Heart left ventricle (tissue), 16 donors: ENCODE measurements at places on chromosomes 7 and 10.

DNA sequence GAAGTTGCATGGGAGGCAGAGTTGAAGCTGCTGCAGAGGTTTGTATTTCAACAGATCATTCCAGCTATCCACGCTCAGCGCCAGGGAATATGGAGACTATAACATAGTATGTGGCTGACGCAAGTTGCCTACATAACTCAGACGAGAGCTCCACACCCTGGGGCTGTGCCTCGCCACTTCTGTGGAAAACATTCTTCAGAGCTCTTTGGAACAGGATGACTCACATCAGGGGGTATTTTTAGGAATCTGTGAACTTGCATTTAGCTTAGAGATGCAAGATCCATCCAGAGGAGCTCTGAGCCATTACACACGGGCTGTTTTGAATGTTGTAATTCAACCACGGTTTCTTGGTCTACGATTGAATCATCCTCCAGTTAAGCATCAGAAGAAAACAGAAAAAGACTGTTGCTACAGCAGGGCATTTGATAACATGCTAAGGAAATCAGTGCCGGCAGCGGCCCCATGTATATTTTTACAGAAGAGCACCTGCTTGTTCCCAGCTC lies 481.5 kb upstream of the AKR1E2 start:
- DNase-seq, result peak; percentile 67

GRCh38 chr7:39091774-39092173 lies 114.1 kb downstream of the POU6F2 start:
- DNase-seq, result no peak

DNA sequence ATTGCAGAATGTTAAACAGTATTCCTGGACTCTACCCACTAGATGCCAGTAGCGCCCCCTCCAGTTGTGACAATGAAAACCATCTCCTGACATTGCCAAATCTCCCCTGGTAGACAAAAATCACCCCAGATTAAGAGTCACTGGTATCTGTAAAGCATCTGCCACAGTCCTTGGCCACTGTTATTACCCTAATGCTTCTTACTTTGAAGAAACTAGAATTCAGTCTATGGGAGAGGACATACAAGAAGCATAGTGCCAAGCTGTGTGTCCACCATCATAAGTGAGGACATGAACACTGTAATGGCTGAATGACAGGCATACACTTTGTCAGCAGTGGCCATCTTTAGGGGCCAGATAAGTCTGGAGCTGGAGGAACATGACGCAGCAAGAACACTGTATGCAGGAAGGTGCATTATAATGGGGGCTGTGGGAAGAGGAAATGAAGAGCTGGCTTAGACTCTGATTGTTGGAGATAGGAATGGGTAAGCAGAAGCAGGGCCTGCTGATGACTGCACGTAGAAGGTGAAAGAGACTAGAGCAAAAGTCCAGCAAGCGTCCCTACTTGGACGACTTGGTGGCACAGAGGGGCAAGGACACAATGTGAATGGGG lies 32.5 kb downstream of the CBX3 start:
- no peak for DNase-seq

- DNase-seq, result no peak
Measured at GRCh38 chr7:127873715-127874636, 157.3 kb downstream of the LRRC4 start.

- no peak for DNase-seq
Measured at GRCh38 chr10:623014-623413, 66.5 kb downstream of the DIP2C start.

DNA sequence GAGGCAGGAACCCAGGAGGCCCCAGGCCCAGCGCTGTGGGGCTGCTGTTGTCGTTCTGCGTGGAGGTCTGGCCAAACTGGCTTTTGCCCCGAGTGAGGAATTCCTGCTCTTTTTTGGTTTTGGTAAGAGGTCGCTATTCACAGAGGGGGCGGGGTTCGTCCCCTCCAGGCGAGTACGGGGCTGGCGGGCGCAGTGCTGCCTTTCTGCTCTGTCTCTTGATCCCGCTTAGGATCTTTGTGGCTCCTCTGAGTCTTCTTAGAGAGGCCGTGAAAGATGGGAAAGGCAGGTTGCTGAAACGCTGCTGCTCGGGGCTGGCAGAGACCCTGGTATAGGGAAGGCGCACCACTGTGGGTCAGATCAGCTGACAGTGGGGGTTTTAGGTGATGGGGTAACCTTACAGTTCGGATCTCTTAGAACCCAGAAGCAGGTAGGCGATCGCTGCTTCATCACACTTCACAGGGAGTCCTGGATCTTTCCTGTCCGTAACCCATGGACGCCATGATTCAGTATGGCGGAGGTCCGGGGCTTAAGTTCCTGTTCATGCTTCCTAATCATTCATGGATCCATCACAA lies 136.7 kb downstream of the KIF20B start:
- DNase-seq, result no peak

DNA sequence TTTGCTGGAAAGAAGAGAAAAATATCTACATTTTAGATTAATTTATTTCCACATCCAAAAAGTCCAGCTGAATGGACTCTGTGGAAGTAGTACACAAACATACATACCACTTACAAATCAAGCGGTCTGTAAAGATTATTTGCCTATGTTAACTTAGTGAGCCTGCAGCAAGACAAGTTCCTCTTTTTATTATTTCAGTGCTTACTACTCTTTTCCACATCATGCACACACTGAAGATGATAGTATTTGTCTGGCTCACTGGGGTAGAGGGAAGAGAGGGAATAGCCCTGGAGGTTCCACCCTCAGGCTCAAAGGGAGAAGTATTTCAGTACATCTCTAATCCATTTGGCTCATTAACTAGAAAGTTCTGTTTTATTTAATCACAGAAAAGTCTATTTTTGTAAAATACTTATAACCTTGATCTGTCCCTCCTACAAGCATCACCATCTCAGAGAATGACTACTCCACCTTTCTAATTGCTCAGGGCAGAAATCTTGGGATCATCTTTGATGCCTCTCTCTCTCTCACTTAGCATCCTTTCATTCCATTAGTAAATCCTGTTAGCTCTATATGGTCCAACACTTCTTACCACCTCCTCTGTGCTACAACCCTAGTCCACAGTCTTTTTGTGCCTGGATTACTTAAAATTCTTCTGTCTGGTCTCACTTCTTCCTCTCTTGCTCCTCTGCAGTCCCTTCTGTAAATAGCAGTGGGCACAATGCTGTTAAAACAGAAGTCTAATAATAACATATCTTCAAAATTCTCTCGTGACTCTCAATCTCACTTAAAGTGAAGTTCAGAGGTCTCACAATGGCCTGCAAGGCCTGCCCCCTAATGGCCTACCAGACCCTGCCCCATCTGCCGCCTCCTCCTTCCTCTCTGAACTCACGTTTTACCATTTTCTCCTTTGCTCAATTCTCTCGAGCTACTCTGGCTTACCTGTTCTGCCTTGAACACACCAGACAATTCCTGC lies 64.3 kb upstream of the CCDC6 start:
- DNase-seq, result no peak
